ENCODE measurements at places on chromosomes 13 and 19.
A peak's percentile ranks its signal among the peaks of the same experiment; 100 is the strongest.

- no peak overlapping the region for H3K27ac ChIP-seq
- H3K4me1 ChIP-seq = no peaks in the 10 kb centered on the region
- peaks cover 73% of the 10 kb centered on the region for H3K36me3 ChIP-seq
- no peak overlapping the region for H3K4me3 ChIP-seq
- no peak for DNase-seq
Measured at GRCh38 chr13:52686376-52686775, 33.7 kb downstream of the SUGT1 start.

- H3K4me3 ChIP-seq = no peak overlapping the region
- no peak overlapping the region for H3K27ac ChIP-seq
- H3K27me3 ChIP-seq = no peaks in the 10 kb centered on the region
- DNase-seq = no peak
Measured at GRCh38 chr13:112066624-112067004, 335 bp upstream of the SOX1 start.

DNA sequence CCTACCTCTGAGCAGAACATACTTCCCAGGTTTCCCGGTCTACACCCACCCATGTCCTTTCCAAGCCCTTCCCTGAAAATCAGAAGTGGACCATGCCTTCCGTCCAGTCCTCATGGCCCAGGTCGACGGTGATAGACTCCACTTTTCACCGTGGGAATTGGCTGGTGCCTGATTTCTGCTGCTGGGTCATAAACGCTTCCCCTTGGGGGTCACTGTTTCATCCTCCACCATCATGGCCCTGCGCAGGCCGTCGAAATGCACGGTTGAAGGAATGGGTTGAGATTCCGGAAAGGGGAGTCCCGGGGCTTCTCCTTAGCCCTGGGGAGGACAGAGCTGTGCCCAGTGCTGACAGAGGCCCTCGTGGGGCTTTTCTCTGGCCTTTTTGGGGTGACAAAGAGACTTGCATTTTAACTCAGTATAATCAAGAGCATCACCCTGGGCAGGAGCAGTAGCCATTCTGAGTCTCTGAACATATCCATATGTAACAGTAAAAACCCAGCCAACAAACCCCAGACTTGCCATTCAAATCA, 75.5 kb downstream of the SOX1 start:
- no peaks in the 10 kb centered on the region for H3K27me3 ChIP-seq
- H3K27ac ChIP-seq = no peak overlapping the region
- DNase-seq = no peak
- H3K4me1 ChIP-seq = no peaks in the 10 kb centered on the region

- H3K27me3 ChIP-seq = no peaks in the 10 kb centered on the region
- DNase-seq = no peak
- H3K27ac ChIP-seq = no peak overlapping the region
- no peak overlapping the region for H3K4me3 ChIP-seq
- peaks cover 42% of the 10 kb centered on the region for H3K36me3 ChIP-seq
- peaks cover 18% of the 10 kb centered on the region for H3K4me1 ChIP-seq
Measured at GRCh38 chr19:56310462-56310861, 4.2 kb downstream of the ZSCAN5A start.

DNA sequence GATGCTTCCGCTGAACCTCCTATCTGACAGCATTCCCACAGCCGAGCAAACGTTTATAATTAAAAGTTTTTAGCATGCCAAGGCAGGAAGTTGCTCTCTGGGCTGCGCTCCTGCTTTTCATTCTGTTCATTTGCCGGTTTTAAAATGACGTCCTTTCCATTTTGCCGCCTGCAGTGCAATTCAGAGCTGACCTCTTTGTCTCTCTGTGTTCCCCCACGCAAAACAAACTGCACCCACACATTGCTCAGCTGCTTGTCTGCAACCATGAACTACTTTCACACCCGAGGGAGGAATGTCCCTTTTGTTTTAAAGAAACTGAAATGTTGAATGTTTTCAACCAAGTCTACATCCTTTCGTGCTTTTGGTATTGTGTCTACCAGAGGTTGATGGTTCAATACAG, 416.5 kb downstream of the EFNB2 start:
- H3K27me3 ChIP-seq = no peaks in the 10 kb centered on the region
- no peaks in the 10 kb centered on the region for H3K36me3 ChIP-seq
- peak overlapping the region; percentile 8 for H3K27ac ChIP-seq
- peaks cover 23% of the 10 kb centered on the region for H3K4me1 ChIP-seq

DNA sequence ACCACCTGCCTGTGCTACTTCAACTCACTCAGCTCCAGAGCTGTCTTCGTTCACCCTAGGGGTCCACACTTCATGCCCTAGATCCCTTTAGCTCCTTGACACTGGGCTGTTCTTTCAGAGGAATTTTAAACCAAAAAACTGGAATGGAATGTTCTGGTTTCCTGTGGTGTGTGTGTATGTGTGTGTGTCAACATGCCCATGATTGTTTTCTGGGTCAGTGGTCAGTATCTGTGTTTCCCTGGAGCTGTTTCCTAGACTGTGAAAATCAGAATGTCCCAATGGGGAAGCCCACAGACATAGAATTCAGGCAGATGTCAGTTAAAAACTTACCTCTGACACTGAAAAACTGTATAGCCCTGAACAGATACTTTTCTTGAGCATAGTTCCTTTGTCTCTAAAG, 1.3 kb downstream of the PMIS2 start:
- no peak for DNase-seq
- no peak overlapping the region for H3K27ac ChIP-seq
- no peaks in the 10 kb centered on the region for H3K36me3 ChIP-seq
- peaks cover 27% of the 10 kb centered on the region for H3K27me3 ChIP-seq

GRCh38 chr13:77176350-77176749, 149.4 kb upstream of the FBXL3 start:
- H3K4me3 ChIP-seq = no peak overlapping the region
- no peaks in the 10 kb centered on the region for H3K4me1 ChIP-seq
- H3K27me3 ChIP-seq = no peaks in the 10 kb centered on the region
- peaks cover 67% of the 10 kb centered on the region for H3K36me3 ChIP-seq
- DNase-seq = peak; percentile 27

GRCh38 chr13:104597546-104598180, 1531.4 kb upstream of the SLC10A2 start:
- H3K36me3 ChIP-seq = no peaks in the 10 kb centered on the region
- no peak overlapping the region for H3K4me3 ChIP-seq
- no peaks in the 10 kb centered on the region for H3K4me1 ChIP-seq
- no peak for DNase-seq
- no peaks in the 10 kb centered on the region for H3K27me3 ChIP-seq

DNA sequence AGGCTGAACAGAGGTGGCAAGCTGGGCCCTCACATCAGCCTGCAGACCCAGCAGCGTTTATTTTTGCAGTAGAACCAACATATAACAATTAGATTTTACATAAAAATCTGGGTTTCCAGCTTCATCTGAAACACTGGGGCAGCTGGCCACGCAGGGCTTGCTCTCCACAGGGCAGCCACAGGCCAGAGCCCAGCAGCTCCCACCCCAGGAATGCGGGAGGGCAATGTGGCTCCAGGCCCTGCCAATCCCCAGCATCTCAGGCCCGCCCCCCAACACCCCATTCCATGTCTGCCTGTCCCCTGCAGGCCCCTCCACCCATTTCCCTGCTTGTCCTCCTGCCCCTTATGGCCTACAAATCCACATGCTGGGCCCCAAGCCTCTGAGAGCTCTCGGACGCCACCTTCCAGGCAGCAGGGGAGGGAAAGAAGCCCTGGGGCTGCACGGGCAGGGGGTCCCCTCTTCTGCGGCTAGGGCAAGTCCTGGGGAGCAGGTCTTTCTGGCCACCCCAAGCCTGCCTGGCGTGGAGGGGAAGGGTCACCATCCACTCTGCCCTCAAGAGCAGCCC, 15.0 kb upstream of the VSTM2B start:
- no peak overlapping the region for H3K4me3 ChIP-seq
- H3K27ac ChIP-seq = no peak overlapping the region
- no peaks in the 10 kb centered on the region for H3K4me1 ChIP-seq
- no peaks in the 10 kb centered on the region for H3K36me3 ChIP-seq
- H3K27me3 ChIP-seq = no peaks in the 10 kb centered on the region
- DNase-seq = no peak

- H3K4me1 ChIP-seq = peaks cover 23% of the 10 kb centered on the region
- no peak overlapping the region for H3K4me3 ChIP-seq
- H3K36me3 ChIP-seq = peaks cover 2% of the 10 kb centered on the region
- peak overlapping the region; percentile 39 for H3K27ac ChIP-seq
Measured at GRCh38 chr19:18300930-18301717, 19.7 kb upstream of the JUND start.

DNA sequence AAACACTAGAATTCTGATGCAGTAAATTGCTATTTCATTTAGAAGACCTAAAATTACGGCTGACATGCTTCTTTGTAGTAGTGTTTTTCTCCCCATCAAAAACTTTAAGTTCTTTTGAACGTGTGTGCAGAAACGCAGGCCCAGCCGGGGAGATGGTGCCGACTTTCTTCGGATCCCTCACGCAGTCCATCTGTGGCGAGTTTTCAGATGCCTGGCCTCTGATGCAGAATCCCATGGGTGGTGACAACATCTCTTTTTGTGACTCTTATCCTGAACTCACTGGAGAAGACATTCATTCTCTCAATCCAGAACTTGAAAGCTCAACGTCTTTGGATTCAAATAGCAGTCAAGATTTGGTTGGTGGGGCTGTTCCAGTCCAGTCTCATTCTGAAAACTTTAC, 98.3 kb downstream of the TNFRSF19 start:
- H3K4me3 ChIP-seq = no peak overlapping the region
- no peaks in the 10 kb centered on the region for H3K4me1 ChIP-seq
- DNase-seq = no peak
- H3K27me3 ChIP-seq = no peaks in the 10 kb centered on the region
- H3K27ac ChIP-seq = no peak overlapping the region

DNA sequence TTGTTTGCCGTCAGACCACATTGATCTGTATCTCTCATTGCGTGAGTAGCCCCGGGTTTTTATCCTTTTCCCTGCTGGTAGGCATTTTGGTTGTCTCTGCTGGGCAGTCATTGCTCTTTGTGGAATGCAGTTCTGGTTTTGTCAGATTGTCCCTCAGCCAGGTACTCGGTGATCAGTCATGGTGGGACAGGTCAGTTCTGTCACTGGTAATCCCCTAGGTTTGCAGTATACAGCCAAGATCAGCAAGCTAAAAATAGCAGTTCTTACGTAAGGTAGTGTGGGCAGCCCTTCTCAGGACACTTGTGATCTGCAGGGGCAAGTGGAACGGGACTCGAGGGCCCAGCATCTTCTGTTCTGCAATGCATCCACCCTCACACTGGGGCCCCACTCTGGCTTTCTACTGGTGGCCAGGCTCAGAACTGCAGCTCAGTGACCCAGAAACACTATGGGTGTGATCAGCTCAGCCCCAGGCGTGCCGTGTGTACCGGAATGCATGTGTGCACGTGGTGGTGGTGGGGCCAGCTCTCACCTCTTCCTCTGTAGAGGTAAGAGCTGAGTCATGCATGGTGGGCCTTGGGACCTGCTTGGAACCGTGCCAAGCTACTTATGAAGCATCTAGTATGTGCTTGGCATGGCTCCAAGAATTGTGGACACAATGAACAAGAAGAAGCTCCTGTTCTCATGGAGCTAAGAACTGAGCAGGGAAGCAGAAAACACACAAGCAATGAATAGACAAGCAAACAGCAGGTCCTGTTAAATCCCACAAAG, 6.3 kb downstream of the PLEKHF1 start:
- peaks cover 18% of the 10 kb centered on the region for H3K4me1 ChIP-seq
- no peak overlapping the region for H3K4me3 ChIP-seq
- peak overlapping the region; percentile 66 for H3K27ac ChIP-seq
- H3K27me3 ChIP-seq = no peaks in the 10 kb centered on the region
- DNase-seq = peak; percentile 91
- H3K36me3 ChIP-seq = peaks cover 14% of the 10 kb centered on the region

GRCh38 chr19:2089001-2089711, 7.0 kb downstream of the MOB3A start:
- peaks cover 43% of the 10 kb centered on the region for H3K4me1 ChIP-seq
- no peaks in the 10 kb centered on the region for H3K27me3 ChIP-seq
- peaks cover 31% of the 10 kb centered on the region for H3K36me3 ChIP-seq
- peak overlapping the region; percentile 62 for H3K4me3 ChIP-seq
- peak overlapping the region; percentile 85 for H3K27ac ChIP-seq

GRCh38 chr19:2043251-2043641, 7.8 kb downstream of the MKNK2 start:
- peak overlapping the region; percentile 31 for H3K27ac ChIP-seq
- peaks cover 16% of the 10 kb centered on the region for H3K4me1 ChIP-seq
- no peaks in the 10 kb centered on the region for H3K27me3 ChIP-seq
- peak overlapping the region; percentile 56 for H3K4me3 ChIP-seq

DNA sequence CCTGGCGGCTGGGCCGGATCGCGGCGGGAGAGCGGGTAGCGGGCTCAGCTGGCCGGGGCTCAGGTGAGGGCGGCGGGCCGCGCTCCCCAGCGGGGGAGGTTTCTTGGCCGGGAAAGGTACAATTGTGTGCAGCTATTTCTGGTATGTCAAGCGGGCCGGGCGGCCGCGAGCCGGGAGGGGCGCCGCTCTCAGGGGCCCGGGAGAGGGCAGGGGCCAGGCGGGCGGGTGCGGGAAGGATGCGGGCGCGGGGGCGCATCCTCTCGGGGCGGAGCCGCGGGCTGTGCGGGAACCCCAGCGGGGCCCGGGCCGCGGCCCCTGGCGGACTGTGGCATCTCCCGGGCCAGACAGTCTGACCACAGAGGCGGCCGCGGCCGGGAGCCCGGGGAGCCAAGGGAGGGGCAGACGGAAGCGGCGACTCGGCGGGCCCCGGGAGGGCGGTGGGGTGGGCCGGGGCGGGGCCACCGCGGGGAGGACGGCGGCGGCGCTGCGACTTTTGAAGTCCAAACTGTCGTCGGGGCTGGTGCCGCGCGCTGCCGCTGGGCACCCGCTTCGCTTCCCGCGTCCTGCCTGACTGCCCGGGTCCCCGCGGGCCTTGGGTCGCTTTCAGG, at the start of gene LMO7:
LMO7 (plus strand) TSS at position 503 of the 608 bp plus-strand sequence. CDS start 328 bp downstream, outside the sequence.
- no peaks in the 10 kb centered on the region for H3K36me3 ChIP-seq
- no peaks in the 10 kb centered on the region for H3K27me3 ChIP-seq
- H3K27ac ChIP-seq = no peak within 1 kb of the TSS
- H3K4me1 ChIP-seq = no peaks in the 10 kb centered on the region
- peak; percentile 49 for DNase-seq
- H3K4me3 ChIP-seq = peak within 1 kb of the TSS; percentile 68

DNA sequence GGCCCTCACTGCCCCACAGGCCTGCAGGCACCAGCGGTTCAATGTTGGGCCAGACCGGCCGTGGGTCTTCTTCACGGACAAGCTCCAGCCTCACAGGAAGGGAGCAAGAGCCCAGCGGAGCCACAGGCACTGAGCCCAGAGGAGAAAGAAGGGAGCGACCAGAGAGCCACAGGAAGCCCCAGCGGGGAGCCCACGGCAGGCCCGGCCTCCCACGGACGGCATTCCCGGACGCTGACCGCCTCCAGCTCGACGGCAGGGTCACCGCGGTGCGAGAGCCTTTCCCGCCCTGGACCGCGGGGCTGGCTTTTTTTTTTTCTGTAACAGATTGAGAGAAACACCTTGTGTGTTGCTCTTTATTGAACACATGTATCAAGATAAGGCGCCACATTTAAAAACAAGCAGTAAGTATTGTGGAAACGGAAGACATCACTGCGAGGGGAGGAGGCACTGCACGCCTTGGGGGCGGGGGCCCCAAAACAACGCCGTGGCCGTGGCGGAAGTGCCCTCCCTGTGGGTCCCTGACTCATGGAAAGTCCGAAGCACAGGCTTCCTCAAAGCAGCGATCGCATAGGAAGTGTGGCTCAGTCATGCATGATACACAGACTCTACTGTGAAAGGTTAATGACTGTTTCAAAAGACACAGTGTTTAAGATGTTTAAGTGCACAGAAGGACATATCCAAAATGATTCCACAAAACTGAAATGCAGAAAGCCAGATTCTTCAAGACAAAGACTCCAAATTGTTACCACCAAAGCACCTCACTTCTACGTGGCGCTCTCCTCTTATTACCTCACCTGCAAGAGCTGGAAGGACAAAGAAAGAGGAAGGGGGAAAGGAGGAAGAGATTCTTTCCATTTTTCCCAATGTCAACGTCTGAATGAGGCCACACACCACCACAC, 3.5 kb downstream of the RASA3 start:
- H3K36me3 ChIP-seq = peaks cover 10% of the 10 kb centered on the region
- H3K4me1 ChIP-seq = peaks cover 26% of the 10 kb centered on the region
- H3K27ac ChIP-seq = no peak overlapping the region
- H3K4me3 ChIP-seq = no peak overlapping the region
- H3K27me3 ChIP-seq = no peaks in the 10 kb centered on the region
- no peak for DNase-seq

Data from MCF 10A (cell line).